Vagina (tissue), 2 donors: ENCODE measurements at places on chromosomes 1 and 21.

GRCh38 chr1:101444381-101444780, 207.6 kb downstream of the S1PR1 start:
- no peak for DNase-seq

- no peak for DNase-seq
Measured at GRCh38 chr1:204878621-204879234, 8.1 kb downstream of the NFASC start.

DNA sequence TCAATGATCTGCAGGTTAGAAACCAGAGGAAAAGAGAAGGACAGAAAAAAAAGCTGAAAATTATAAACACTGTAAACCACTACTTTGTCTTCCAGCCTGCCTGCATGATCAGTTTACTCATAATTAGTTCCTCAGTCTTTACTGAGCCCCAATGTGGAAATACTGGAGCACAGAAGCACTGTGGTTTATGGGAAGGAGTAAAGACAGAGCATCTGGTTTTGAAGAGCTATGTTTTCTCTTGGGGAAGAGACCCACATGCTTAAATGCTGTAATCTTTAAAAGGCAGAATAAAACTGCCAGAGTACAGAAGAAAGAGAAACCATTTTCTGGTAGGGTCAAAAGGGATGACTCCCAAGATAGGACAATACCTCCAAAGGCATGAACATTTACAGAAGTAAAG, 159.0 kb upstream of the ZNHIT6 start:
- DNase-seq = no peak

GRCh38 chr21:45080232-45080631, 5.9 kb downstream of the ADARB1 start:
- DNase-seq = no peak

- DNase-seq = no peak
Measured at GRCh38 chr1:204495078-204495753, 611 bp upstream of the PIK3C2B start.
